Stimulated activated CD8-positive, alpha-beta memory T cell treated with anti-CD3 and anti-CD28 coated beads, Interleukin-2, amount 100 ng/mL, for 48 hours (primary cell): ENCODE measurements at places on chromosomes 2 and 18.

DNA sequence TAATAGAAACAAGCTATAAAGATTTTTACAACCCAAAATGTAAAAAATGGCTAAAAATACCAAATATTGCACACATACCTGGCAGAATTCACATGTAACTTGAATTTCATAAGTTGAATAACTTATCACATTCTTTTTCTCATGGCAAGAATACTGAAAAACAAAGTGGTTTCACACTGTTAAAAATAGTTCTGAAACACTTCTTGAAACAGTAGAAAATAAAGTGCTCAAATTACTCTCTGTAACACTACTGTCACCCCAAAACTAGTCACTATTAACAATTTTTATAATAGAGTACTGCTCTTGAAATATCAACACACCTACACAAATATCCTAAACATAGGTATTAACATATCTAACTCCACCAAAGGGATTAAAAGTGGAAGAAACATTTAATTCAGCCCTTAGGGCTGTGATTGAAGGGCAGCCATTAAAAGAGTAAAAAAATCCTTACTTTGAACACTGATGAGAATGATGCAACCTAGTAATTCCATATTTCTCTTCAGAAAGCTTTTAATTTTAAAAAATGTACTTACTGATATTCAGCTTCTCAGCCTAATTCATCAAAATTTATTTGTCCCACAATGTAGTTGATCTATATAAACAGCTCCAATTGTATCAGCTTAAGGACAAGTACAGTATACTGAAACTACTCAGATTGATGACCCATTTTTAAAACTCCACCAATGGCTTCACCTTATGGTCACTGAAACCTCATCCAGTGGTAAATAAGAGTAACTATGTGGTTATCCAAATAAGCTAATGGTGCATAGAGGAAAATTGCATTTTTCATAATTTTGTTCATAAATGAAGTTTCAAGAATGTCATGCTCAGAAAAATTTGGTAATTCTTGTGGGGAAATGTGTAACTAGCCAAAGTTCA, 31.4 kb downstream of the ATF2 start:
- no peak for DNase-seq

GRCh38 chr18:25650201-25650941, 298.4 kb upstream of the ZNF521 start:
- no peak for DNase-seq

- DNase-seq = no peak
Observed at GRCh38 chr2:40665493-40666232, 213.8 kb upstream of the SLC8A1 start.

DNA sequence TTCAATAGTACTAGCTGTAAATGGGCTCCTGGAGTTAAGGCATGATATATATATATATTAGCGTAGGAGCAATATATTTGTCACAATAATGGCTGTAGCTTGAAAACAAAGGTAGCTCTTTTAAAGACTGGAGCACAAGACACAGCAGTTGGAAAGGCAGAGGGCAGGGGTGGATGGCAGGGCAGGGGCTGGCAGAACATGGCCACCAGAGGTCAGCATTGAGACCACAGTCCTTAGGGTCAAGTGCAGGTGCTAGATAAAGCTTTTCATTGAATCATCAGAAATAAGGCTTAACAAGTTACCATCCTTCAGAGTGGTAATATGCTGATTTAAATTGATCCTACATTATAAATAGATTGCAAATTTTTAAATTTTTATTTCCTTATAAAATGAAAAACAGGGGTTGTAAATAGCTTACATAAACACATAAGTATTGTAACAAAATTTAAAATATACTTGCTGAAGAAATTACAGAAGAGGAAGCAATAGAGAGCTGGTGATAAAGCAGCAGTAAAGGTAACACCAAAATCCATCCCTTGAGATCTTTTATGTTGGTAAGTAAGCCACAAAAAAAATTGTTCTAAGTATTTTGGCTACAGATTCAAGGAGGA, 161.2 kb upstream of the PIEZO2 start:
- peak; percentile 25 for DNase-seq

DNA sequence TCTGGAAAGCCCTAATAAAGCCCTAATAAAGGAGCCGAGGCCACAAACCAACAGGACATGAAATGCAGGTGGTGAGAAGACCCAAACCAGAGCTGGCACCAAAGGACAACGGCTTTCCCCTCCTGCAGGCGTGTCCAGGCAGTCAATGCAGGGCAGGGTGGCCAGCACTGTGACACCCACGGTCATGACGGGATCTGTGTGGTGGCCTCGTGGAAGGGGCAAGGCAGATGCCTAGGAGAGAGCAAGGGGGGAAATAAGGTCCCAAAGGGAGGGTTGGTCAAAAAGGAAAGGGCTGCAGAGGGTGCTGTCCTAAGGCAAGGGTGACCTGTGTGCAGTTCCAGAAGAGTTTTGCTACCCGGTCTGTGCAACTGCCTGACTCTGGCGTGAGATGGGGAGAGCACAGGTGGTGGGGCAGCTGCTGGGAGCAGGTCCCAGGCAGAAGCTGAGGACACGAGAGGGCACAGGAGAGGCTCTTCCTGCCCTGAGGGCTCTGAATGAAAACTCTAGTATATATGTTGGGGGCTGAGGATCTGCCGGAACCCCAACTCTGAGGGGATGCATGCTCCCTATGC, 156.7 kb downstream of the TPO start:
- DNase-seq = no peak

- no peak for DNase-seq
Observed at GRCh38 chr2:40809156-40809555, 357.3 kb upstream of the SLC8A1 start.

- DNase-seq = no peak
Observed at GRCh38 chr2:65240657-65241056, 13.0 kb downstream of the ACTR2 start.

DNA sequence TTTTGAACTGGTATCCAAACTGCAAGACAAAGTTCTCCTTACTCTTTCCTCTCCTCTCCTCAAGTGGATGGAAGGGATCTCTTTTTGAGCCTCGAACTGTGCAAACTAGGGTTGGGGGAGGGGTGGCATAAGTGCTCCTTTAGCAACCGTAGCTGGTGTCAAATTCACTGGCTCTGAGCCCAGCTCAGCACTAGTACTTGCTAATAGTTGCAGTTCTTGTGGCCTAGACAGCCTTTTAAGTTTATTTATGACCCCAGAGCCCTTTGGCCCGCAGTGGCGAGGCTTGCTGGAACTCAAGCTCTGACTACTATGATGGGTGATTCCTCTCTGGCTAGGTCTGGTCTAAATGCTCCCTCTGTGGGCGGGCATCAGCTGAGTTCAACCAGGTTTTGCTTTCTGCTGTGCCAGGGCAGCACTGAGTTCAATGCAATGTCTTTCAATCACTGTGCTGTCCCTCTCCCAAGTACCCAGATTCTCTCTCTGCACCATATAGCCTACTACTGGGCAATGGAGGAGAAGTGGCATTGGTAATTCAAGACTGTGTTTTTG, 528.4 kb upstream of the SYT4 start:
- DNase-seq = no peak

GRCh38 chr2:239070466-239070865, 222.6 kb downstream of the TWIST2 start:
- DNase-seq = no peak

GRCh38 chr18:77366720-77367641, 117.3 kb downstream of the GALR1 start:
- no peak for DNase-seq

- DNase-seq = no peak
Observed at GRCh38 chr2:239779584-239779983, 245.6 kb downstream of the NDUFA10 start.
